ENCODE measurements at places on chromosomes 13 and 19.

GRCh38 chr13:73300718-73301425, 242.1 kb downstream of the KLF5 start:
- DNase-seq = no peak

GRCh38 chr13:49638744-49639072, 10.4 kb downstream of the ARL11 start:
- no peak for DNase-seq

GRCh38 chr19:51470966-51471365, 7.4 kb upstream of the CEACAM18 start:
- no peak for DNase-seq

DNA sequence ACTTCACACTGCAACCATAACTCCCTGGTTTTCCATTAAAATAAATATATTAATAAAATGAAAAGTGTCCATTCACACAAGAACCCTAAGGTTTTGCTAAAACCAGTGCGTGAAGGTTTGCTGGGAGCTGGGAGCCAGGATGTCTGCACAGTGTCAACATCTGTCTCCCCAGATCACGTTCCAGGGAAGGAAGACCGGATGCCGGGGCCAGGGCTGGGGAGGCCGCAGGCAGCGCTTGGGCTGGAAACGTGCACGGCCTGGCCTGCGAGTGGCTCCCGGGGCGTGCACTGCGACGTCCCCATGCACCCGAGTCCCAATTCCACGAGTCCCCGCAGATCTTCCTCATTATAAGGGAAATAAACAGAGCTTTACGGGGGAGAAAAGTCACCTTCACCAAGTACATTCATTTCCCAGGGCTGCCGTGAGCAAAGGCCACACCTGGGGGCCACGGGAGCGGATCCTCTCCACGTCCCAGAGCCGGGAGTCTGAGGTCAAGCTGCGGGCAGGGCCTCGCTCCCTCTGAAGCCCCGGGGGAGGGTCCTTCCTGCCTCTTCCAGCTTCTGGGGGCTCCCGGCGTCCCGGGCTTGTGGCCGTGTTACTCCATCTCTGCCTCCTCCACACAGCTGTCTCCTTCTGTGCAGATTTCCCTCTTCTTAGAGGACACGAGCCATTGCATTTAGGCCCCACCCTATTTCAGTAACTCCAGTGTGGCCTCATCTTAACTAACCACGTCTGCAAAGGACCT, 12.8 kb downstream of the SHC2 start:
- no peak for DNase-seq

DNA sequence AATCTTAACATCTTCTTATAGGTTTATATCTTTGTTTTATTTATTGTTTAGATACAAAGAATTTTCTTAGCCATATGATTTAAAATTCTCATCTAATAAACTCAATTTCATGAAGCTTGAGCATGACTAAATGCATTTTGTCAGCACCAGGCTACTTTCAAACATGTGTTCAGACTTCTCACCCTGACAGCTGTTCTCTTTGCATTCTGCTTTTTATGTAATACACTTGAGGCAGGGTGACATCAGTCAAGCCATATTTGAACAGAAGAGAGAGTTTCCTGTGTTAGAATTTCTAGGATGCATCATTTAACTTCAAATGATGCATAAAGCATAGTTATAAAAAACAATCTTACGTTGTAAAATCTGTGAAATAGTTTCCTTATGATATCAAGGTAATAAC, 1295.1 kb upstream of the PCDH20 start:
- DNase-seq = no peak

DNA sequence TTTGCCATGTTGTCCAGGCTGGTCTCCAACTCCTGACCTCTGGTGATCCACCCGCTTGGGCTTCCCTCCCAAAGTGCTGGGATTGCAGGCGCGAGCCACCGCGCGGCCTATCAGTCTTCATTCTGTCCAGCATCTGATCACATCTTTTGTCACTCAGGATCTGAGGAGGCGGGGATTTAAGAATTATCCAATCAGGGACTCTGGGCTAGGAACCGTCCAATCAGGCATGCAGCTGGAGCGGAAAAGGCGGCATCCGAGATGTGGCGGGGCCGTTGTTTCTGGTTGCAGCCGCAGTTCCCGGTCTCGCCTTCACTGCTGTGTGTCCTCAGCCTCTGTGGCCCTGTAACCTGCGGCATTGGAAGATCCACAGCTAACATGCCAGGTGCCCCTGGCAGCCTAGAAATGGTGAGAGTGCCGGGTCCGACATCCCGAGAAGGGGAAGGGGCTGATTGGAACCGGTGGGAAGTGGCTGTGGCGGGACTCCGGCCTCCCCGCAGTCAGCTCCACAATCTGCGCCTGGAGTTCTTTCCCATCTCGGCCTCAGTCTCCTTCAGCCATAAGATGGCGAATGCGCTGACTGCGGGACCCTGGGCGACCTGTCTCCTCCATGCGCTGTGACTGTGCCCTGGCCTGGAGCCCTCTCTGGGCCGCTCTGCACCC, at the start of gene ZNF729:
TSS of gene ZNF729 (plus strand) at position 291 of the 660 bp plus-strand sequence. CDS start at position 376, 85 bp downstream.
- no peak for DNase-seq

- no peak for DNase-seq
Measured at GRCh38 chr19:2248136-2249009, 750 bp upstream of the AMH start.

GRCh38 chr13:30466841-30467252, 1.1 kb upstream of the HMGB1 start:
- DNase-seq = peak; percentile 41

DNA sequence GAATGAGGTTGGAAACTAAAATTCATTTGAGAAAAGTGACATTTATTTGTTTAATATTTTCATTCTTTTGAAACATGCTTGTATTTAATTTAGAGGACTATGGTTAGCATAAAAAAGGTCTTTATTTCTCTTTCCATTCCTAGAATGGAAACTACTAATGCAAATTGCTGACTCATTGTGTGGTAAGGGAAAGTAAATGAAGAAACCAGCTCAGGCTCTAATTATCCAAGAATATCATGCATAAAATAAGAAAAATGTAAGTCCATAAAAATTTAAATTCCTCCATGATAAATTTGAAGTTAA, 777.0 kb upstream of the SLITRK1 start:
- DNase-seq = peak; percentile 50

GRCh38 chr13:24233351-24233901, 72.9 kb downstream of the SPATA13 start:
- DNase-seq = peak; percentile 33

- no peak for DNase-seq
Measured at GRCh38 chr19:7894612-7895309, 6.5 kb downstream of the LRRC8E start.

DNA sequence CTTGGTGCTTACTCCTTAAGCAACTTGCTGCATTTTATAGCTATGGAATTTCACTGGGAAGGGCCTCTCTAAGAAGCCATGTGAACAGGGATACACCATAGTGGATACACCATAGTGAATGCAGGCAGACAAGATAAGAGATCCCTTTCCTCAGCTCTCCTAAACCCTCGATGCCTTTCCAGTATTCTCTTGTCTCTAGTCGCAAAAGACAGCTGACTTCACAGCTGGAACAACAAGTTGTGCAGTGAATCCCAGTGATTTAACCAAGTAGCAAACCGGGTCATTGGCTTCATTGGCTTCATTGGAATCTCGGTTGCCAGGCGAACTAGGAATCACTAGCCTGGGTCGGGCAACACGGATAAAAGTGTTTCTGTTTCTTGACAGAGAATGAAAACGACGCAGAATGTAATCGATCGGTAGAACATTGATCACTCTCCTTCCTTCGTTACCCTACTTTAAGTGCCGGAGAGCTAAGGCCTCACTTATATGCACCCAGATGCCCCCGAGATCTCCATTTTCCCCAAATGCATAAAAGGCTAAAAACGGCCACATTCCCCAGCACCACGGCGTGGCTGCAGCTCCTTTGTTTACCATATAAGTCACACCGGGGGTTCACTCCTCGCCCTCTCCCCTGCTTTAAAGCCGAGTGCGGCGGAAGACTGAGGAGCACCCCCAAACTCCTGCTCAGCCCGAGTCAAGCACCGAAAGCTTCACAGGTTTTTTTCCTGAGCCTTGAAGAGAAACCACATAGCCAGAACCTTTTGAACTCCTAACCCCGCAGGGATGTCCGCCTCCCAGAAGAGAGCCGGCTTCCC, 674 bp downstream of the TRPC4 start:
- DNase-seq = peak; percentile 33

DNA sequence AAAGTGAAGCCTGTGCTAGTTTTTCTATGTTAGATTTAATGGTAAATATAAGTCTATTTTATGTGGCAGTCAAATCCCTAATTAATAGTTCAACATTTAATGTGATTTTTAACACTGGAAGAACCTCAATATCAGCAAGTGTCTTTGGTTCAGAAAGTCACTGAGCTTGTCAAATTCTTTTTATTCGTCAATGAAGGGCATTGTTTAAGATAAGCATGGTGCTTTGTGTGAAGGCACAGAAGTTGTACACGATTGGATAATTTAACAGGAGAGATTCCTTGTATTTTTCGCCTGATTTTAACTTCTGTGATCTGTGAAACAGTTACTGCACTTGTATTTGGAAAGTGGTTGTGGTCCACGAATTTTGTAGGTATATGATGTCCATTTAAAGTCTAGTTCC, 30.2 kb upstream of the RB1 start:
- no peak for DNase-seq

- DNase-seq = no peak
Measured at GRCh38 chr19:31613683-31614219, 264.5 kb upstream of the TSHZ3 start.

- peak; percentile 28 for DNase-seq
Measured at GRCh38 chr19:2294687-2295335, 12.8 kb upstream of the PEAK3 start.

GRCh38 chr19:33199441-33200265, 5.5 kb downstream of the LRP3 start:
- peak; percentile 28 for DNase-seq

- DNase-seq = peak; percentile 73
Measured at GRCh38 chr13:42497798-42498197, 76.2 kb upstream of the TNFSF11 start.

- peak; percentile 89 for DNase-seq
Measured at GRCh38 chr19:19459707-19460251, 54.3 kb downstream of the GATAD2A start.

GRCh38 chr19:55116859-55117662, at the start of gene PPP1R12C:
PPP1R12C (minus strand) TSS chr19:55117637; CDS start chr19:55117543, 94 bp downstream.
- DNase-seq = peak; percentile 32

DNA sequence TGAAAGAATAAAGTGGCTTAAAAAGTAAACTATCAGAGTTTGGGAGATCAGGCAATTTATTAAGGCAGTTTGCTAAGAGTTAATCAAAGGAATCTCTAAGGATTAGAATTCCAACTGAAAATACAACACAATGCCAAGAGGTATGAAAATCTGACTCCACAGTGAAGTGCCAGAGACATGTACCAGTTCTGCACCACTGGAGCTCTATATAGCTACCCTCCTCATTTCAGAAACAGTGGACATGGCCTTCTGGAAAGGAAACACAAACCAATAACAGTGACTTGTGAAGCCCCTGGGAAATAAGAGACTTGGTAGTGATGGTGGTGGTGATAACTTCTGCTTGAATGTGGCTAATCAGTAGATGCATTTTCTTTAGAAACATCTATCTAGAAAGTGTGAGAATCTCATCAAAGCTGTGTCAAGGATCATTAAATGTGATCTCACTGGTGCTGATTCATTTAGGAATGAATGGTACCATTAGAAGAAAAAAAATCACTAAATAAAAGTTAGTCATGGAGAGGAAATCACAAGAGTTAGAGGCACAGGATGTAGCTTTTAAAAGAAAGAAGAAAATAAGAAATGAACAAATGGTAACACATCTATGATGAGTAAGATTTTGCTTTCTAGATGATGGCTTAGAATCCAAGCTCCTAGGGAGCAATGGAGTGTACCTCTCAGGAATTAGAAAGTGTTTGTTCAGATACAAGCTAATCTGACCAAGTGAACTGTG, 20.1 kb upstream of the N4BP2L1 start:
- DNase-seq = peak; percentile 15

GRCh38 chr19:19278315-19278714, 5.2 kb upstream of the TM6SF2 start:
- no peak for DNase-seq

DNA sequence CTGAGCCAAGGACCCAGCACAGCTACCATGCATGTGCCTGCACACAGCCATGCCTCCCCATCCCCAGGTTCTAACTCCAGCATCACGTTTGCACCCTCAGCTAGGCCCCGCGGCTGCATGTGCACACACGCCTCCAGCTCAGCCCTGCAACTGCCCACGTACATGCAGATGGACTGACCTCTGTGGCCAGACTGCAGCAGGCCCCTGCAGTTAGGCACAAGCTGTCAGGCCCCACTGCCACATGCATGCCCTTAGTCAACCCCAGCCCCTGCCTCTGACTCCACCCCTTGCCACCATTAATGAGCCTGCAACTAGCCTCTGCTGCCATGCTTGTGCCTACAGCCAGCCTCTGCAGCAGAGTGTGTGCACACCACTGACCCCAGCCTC, 23.1 kb downstream of the SLC6A16 start:
- DNase-seq = no peak

DNA sequence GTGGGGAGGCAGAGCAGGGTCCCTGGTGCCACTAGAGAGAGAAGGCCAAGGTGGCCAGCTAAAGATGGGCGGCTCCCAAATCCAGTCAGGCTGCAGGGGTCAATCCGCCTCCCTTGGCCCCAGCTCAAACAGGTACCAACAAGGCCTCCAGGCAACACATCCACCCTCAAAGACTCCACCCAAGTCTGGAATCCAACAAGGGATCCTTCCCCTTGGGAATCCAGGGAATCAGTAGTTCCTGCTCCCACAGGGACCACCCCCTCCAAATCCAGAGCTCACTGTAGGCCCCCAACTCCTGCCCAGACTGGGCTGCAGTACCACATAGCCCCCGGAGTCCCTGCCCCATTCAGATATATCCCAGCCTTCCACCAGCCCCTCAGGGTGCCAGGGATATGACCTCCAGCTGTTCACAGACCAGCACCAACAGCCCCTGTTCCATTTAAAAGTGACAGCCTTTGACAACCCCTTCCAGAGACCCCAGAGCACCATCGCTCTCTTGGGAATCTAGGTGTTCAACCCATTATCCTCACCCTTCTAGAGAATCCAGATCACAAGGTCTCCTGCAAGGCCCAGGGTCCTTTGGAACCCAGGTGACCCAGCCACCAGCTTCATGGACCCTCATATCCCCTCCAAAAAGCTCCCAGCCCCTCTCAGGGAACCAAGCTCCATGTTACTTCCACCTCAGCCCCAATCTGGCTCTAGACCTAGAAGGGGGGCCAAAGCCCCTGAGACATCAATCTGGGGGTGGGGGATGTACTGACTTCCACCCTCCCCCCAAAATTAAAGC, 3.2 kb downstream of the ERF start:
- no peak for DNase-seq
